AML-193 (cell line): ENCODE measurements at places on chromosomes 16 and 17.

DNA sequence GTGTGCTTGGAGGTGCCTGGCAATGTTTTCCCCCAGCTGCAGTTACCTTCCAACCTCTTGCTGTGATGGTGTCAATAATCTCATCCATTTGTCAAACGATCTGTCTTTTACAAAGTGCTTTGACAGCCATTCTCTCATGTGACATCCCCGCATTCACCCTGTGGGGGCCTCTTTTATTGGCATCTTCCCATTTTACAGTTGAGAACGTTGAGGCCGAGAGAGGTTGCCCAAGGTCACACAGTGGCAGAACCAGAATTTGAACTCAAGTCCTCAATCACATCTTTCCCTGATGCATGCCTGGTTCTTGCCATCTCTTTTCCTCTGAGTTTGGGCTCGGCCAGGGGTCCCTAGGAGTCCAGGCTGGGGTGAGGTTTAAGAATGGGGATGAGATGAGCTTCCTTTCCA is 1.5 kb downstream of the TAOK2 start:
- DNase-seq = no peak

- no peak for DNase-seq
Measured at GRCh38 chr17:14664511-14664910, 363.6 kb downstream of the HS3ST3B1 start.

DNA sequence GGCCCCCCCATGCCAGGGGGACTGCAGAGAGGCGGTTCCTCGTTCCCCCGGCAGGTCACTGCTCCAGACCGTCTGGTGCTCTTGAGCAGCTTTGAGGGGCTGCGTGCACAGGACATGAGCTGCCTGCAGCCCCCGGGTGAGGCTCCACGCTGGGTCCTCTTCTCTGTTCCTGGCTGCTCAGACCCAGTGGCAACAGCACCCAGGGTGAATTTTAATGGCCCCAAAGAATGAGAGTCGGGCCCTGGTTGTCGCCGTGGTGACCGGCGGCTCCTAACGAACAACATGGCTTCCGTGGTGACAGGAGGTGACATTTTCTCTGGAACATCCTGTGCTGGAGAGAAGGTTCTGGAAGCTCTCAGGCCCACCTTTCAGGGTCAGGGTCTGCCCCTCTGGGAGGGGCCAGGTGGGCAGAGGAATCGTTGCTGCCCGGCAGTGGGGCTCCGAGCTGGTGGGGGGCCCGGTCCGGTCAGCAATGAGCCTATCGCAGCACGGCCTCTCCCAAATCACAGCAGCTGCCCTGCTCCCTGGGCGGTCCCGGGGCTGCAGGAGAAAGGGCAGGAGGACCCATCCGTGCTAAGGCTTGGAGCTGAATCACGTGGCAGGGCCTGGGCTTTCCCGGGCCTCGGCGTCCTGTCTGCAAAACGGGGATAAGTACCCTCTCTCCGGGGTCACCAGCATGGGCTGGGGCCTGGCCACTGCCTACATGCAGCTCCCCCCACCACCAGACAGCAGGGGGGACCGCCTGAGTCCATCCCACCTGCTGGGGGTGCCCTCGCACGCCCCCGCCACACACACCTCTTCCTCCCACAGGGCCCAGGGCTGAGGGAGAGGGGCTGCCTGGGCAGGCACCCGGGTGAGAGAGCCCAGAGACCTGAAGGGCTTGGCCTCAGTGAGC is 3.4 kb upstream of the C1QTNF8 start:
- DNase-seq = no peak

DNA sequence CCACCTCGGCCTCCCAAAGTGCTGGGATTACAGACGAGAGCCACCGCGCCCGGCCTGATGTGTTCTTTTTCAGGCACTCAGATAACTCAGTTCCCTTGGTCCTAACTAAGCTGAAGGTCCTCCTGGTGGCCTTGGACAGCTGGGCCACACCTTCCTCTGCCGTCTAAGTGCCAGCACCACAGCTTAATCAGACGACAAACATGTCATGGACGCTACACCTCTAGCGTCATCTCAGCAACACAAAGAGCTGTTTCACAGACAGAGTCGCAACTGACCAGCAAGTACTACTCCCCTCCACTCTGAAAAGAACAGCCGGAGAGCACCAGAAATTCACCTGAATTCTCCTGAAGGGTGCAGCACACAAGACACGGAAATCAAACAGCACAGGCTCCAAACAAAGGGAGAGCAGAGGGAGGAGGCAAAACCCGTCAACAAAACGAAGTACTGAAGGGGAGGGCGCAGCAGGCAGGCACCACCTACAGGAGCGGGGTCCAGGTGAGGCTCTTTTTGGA is 4.4 kb downstream of the TRAP1 start:
- no peak for DNase-seq

DNA sequence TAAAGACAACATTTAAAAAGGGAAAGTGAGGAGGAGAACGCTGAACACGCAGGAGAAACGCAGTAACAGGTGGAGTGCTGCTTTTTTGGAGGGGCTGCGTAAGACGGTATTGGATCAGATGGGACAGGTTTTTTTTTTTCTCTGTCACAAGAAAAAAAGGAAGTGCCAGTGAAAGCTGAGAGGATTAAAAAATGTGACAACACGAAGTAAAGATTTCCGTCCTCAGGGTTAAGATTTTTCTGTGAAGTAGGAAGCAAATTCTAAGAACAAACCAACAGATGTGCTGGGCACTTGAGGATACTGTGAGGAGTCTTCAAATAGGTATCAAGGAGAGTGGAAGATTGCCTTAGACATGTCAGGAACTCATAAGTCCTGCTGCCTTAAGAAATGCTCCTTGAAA is 5.8 kb upstream of the ABCA9 start:
- peak; percentile 79 for DNase-seq

GRCh38 chr16:60027351-60027750 is 1293.2 kb upstream of the GOT2 start:
- DNase-seq = no peak

DNA sequence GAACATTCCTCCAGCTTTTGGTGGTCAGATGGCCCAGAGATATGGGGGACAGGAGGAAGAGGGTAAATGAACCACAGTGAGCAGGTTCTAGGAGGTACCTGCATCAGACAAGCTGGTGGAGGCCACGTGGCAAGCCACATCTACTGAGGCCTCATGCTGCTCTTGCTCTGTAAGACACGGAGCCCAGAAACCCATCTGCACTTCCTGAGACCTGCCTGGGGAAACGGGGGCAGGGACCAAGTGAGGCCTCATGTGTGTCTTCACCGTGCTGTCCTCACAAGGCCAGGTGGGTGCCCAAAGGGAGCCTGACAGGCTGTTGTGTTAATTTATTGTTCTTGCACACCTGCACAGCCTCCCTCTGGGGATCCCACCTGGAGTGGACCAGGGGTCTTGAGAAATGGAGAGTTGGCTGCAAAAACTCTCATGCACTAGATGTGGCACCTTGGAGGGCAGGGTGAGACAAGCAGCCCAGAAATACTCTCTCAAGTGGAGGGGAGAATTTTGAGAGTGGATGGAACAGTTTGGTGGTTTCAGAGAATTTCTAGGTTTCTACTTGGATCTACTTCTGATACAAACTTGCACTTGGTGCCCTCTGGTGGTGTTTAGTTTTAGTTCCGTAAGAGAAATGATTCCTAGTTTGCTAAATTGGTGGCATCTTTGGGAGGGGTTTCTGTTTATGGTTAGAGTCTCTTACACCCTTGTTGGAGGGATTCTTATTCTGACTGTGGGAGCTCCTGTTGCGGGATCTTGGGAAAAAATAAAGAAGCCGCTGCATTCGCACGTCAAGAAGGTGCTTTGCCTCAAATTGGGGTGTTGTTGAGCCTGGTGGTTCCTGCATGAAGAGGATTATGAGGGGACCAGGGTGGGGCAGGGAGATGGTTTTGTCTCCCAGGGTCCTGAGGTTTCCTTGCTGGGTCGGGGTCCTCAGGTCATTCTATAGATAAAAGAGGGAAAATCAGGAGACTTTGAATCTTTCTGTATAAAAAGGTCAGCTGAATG is 47.5 kb downstream of the SLC6A2 start:
- DNase-seq = peak; percentile 47

GRCh38 chr17:2797637-2798036 is 1.4 kb downstream of the RAP1GAP2 start:
- no peak for DNase-seq

DNA sequence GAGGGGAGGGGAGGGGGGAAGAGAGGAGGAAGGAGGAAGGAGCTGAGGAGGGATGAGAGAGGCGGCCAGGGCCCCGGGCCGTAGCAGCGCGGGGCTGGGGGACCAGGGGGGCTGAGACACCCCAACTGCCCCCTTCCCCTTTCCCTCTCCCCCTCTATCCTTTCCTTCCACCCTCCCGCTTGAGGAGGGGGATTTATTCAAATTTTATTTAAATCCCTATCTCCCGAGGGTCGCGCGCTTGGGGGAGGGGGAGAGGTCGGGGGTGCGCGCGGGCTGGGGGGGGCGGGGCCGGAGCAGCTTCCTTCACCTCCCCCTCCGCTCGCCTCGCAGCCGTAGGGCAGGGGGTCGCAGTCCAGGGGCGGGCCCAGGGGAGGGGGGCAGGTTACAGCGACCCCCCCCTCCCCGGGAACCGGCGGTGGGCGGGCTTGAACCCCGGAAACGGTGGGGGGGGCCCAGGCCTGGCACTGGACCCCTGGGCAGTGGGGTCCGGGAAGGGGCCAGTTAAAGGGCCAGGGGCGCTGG is at the start of gene FBXL19:
Gene FBXL19 (plus strand): TSS at position 19 of the 522 bp plus-strand sequence. CDS start 2,183 bp downstream, outside the sequence.
- no peak for DNase-seq

DNA sequence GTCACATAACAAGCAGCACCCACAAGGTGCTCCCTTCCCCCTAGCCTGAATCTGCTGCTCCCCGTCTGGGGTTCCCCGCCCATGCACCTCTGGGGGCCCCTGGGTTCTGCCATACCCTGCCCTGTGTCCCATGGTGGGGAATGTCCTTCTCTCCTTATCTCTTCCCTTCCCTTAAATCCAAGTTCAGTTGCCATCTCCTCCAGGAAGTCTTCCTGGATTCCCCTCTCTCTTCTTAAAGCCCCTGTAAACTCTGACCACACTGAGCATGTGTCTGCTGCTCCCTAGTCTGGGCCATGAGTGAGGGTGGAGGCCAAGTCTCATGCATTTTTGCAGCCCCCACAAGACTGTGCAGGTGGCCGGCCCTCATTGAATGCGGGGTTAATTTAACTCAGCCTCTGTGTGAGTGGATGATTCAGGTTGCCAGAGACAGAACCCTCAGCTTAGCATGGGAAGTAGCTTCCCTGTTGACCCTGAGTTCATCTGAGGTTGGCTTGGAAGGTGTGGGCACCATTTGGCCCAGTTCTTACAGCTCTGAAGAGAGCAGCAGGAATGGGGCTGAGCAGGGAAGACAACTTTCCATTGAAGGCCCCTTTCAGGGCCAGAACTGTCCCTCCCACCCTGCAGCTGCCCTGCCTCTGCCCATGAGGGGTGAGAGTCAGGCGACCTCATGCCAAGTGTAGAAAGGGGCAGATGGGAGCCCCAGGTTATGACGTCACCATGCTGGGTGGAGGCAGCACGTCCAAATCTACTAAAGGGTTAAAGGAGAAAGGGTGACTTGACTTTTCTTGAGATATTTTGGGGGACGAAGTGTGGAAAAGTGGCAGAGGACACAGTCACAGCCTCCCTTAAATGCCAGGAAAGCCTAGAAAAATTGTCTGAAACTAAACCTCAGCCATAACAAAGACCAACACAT is at the start of gene STH:
Gene STH (plus strand): TSS at position 264 of the 913 bp plus-strand sequence. CDS start 30 bp downstream, at position 294.
- DNase-seq = no peak

GRCh38 chr17:45110676-45111611 is 21.4 kb downstream of the PLCD3 start:
- DNase-seq = no peak

DNA sequence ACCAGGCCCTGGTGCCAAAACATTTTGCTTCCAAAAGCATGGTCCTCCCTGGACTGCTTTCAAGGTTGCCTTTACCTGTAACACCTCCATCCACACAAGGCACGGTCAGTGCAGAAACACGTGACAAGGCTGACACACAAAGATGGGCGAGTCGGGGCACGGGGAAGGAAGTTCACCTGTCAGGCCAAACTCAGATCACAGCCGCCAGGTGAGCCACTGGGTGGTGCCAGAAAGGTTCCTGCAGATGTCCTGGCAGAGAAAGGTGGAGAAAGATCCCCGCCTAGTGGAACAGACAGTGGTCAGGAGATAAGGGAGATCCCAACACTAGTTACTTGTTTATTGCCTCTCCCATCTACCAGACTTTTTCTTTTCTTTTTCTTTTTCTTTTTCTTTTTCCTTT is 155.3 kb downstream of the AIPL1 start:
- no peak for DNase-seq

DNA sequence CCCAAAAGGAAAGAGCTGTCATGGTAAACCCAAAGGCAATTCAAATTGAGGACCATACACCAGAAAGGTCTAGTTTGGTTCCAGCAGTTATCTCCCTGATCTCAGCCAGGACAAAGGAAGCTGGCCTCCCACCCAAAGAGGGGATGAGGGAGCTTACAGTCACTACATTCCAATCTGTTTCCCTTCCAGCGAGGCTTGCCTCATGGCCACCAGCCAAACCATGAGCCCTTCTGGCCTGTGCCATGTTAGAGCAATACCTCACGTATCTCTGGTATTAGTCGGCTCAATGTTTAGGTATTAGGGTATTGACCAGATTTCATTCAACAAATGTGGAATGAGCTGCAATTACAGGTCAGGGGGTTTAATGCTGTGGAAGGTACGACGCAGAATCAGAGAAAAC is 8.4 kb downstream of the NDUFAB1 start:
- DNase-seq = no peak

- no peak for DNase-seq
Measured at GRCh38 chr17:76360461-76360860, 6.7 kb upstream of the PRPSAP1 start.

- no peak for DNase-seq
Measured at GRCh38 chr17:50317121-50317520, 28.8 kb upstream of the XYLT2 start.

DNA sequence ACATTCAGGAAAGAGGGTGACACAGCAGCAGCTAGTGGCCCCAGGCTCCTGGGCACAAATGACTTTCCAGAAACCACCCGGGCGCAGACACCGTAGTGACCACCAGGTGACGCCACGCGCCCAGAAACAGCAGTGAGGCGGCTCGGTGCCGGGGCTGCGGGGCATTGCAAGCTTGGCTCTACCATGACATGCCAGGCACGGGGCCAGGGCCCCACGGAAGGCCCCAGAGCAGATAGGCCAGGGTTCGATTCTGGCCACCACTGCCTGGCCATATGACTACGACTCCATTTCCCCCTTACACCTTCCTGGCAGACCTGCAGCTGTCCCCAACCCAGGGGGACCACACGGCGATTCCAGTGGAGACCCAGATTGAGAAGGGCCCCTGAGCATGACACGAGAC is 6.7 kb downstream of the RHBDF1 start:
- DNase-seq = peak; percentile 79

- no peak for DNase-seq
Measured at GRCh38 chr16:30474074-30474452, 1.5 kb downstream of the ITGAL start.

DNA sequence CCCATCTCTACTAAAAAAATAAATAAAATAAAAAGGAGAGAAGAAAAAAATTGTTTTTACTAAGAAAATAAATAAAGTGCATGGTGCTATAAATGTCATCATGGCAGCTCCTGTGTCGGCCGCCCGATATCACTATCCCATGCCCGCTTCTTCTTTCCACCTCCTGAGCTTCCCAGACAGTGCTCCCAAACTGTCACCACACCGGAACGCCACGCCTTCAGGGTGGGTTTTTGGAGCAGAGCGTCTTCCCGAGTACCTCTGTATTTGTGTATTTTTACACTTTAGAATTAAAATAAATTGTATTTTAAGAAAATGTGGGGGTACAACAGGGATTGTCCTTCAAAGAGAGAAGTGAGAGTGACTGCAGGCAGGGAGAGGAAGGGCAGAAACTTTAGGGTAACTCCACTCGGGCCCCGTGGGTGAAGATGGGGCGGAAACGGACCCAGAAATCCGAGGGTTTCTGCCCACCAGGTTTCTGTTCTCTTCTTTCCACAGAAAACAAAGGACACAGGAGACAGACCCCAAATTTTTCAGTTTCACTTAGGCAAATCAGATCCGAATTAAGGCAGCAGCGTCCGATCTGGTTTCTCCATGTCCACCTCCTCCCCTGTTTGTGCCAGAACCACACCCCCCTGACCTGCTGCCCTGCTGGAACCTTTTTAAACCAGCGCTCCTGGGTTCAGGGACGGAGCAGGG is 3.6 kb upstream of the ITGAX start:
- DNase-seq = no peak
